ENCODE measurements at places on chromosomes 4 and X. TPM values are rescaled to one million over a fixed set of nuclear protein-coding genes. Genes with fewer than 3 reads are reported as not detected.

DNA sequence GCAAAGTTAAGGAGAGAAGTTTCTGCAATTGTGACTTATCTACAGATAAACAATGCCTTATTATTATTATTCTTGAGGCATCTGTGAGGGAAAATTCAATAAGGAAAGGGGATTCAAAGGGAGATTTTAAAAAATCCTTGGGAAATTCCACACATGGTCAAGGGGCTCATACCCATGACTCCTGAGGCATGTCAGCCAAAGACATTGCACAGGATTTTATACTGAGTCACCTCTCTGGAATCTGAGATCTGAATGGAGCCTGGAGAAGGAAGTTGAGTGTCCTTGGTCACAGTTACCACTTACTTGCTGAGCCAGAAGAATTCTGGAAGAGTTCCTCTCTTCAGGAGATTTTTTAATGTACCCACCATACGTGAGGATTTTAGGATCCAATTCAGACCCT lies 14.4 kb upstream of the CXCL8 start:
- DNase-seq, result no peak

- DNase-seq, result no peak
These were observed 112.9 kb upstream of the PJA1 start for GRCh38 chrX:69278031-69278687.

GRCh38 chr4:22238742-22239141 lies 277.1 kb downstream of the ADGRA3 start:
- no peak for DNase-seq

DNA sequence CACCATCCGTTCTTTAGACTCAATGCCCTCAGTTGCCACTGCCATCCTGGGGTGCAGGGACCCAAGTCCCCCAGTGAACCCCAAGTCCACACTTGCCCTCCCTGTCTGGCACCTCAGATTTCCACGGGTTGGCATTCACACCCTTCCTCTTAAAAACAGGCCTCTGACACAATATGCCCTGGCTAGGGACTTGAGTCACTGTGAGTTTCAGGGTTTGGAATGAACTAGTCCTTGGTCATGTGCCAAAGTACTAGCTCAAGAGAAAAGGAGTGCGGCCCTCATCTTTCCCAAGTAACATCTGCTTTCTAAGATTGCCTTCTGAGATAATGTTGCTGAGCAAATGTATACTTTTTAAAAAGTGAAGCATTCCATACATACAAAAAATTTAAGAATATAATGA lies 134.0 kb downstream of the MID1 start:
- DNase-seq, result peak; percentile 31

GRCh38 chrX:12563121-12563520 lies 228.1 kb upstream of the PRPS2 start:
- no peak for DNase-seq

DNA sequence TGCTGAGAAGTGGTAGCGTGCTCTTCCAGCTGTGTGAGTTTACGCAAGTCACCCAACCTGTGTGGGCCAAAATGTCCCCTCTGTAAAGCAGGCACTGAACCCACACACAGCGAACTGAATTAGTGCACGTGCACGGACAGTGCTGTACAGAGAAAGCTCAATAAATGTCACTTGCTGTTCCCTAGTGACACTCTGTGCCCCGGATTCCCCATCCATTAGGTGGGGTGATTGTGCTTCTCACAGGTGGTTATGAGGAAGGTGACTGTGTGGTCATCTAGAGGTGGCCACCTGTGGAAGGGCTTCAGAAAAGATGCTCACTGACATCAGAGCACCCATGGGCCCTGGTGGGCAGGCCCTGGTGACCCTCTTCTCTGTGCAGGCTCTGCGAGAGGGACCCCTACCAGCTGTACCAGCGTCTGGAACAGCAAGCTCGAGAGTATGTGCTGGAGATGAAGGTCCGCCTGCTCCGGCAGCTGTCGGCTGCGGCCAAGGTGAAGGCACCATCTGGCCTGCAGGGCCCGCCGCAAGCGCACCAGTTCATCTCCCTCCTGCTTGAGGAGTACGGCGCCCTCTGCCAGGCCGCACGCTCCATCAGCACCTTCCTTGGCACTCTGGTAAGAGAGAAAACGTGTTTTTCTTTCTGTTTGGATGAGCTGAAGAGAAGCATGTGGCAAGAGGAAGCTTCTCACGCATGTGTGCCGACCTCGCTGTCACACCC lies 94.3 kb downstream of the FAM193A start:
- DNase-seq, result no peak

- DNase-seq, result no peak
These were observed 3.1 kb upstream of the PCDH10 start for GRCh38 chr4:133145758-133146573.

- DNase-seq, result no peak
These were observed 110.5 kb upstream of the ENPP6 start for GRCh38 chr4:184328022-184328736.

The FRG1 gene
- 38.4 TPM for total RNA-seq

The PNMA6A gene
- total RNA-seq, result 2.2 TPM

The PDE5A gene
- 7.4 TPM for total RNA-seq

GRCh38 chr4:186644737-186645261 lies 78.9 kb downstream of the FAT1 start:
- no peak for DNase-seq

DNA sequence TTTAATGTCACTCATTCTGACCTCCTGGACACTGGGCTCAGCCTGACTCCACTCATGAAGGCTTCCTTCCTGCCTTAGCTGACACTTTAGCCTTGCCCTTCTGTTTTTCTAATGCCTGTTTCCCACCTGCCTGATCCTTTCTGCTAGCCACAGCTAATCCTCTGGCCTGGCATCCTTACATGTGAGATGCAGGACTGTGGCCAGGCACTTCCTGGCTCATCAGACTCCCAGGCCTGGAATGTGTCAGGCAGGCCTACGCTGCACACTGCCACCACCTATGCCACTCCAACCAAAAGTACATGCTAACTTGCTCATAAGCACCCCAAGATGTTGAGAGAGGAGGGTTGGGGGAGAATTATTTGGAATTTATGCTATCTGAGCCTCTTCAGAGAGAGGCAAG lies 138.8 kb upstream of the NALF2 start:
- DNase-seq, result no peak

DNA sequence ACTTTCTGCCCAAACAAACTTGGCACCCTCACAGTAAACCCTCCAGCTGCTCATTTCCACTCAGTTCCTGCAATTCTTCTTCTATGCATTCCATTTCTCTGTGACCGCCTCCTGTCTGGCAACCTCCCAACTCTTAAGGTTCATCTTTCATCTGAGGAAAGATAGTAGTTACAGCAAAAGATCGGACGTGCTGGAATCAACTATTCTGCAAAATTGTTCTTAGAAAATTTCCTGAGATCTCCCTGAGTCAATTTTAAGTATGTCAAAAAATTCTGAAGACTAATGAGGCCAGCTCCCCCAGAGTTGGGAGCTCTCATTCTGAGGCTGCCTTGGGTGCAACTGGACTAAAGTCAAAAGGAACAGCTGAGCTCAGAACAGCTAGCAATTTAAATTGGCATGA lies 1026.0 kb downstream of the ADGRL3 start:
- DNase-seq, result no peak

- DNase-seq, result no peak
These were observed 167.5 kb downstream of the CDS1 start for GRCh38 chr4:84750260-84750959.

DNA sequence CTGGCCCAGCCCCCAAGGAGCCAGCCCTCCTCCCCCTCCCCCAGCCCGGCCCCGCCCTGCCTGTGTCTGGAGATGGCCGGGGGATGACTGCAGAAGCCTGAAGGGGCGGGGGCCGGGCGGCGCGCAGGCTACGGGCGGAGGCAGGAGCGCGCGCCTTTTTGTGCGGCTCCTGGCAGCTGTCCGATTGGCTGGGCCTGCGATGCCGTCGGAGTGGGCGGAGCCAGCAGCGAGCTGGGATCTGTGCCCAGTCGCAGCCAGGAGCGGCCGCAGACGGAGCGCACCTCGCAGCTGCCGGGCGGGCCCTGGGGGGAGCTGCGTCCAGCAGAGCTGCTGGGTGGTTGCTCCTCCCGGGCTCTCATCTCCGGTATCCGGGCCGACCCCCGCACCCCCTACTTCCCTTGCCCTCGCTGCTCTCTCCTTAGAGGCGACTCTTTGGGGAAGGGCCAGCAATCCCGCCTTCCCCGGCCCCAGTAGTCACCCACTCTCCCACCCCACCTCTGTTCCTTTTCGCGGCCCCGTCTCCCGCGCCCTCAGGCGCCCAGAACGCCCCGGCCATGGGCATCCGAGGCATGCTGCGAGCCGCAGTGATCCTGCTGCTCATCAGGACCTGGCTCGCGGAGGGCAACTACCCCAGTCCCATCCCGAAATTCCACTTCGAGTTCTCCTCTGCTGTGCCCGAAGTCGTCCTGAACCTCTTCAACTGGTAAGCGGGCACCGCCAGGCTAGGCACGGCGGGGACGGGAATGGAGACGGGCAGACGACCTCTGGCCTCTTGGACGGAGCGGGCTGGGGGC lies at the start of gene GABRQ:
Gene GABRQ, plus strand, starts transcription at position 247 of the 794 bp plus-strand sequence. Its CDS starts 308 bp downstream, at position 555.
- DNase-seq, result no peak

- no peak for DNase-seq
These were observed 122.1 kb upstream of the EOLA2 start for GRCh38 chrX:150060406-150060805.

The CENPI gene
- total RNA-seq, result 0.73 TPM

DNA sequence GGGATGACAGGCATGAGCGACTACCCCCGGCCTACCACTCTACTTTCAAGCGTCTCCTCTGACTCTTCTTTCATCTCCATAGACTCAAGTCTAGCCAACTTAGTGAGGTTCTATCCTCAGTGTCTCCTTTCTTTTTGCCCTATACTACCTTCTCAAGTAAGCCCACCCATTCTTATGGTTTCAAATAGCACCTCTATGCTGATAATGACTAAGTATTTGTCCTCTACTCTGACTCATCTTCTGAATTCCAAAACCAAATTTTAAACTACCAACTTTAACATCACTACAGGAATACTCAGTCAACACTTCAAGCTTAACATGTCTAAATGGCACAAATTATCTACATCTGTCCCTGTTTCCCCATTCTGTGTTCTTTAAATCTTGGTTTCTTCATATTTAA lies 47.8 kb downstream of the ELF2 start:
- no peak for DNase-seq

The CFAP299 gene
- 0.38 TPM for total RNA-seq

The WFS1 gene
- total RNA-seq, result 88.4 TPM

The LRRC66 gene
- total RNA-seq, result 0.32 TPM

The INTS6L gene
- 3.2 TPM for total RNA-seq

The STBD1 gene
- total RNA-seq, result 29.4 TPM

The IGBP1 gene
- total RNA-seq, result 47.8 TPM
